ENCODE measurements at places on chromosomes 16 and 17.

DNA sequence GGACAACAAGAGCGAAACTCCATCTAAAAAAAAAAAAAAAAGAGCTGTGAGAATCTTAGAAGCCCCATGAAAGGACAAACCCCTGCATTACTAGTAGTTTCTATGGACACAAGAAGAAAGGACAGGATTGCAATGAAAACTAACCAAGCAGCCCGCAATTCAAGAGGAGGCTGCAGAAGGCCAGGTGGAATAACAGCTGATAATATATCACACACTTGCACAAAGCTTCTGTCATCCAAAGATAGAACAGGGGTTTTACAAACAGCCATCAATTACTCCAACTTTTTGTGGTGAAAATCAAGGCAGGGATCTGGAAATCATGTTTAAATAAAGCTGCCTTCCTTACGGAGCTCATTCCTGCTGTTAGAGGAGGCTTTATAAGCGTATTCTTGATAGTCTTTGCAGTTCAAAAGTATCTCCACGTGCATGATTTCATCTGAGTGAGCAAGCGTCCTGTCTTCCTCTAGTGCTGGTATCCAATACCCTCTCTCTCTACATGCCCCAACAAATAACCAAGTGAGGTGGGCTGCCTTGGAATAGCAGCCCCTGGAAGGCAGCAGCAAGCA is 23.1 kb upstream of the TMEM94 start:
- no peak for DNase-seq

GRCh38 chr17:77544347-77545110 is 403.8 kb downstream of the SEC14L1 start:
- DNase-seq = no peak

- DNase-seq = no peak
Measured at GRCh38 chr17:2701161-2701995, 10.2 kb downstream of the CLUH start.

- DNase-seq = no peak
Measured at GRCh38 chr16:89504091-89504490, 4.1 kb upstream of the SPG7 start.

All from stimulated activated CD8-positive, alpha-beta memory T cell treated with anti-CD3 and anti-CD28 coated beads, Interleukin-4, amount 100 ng/mL, for 24 hours (primary cell).